ENCODE measurements at places on chromosomes 2 and 18.

GRCh38 chr2:42906557-42907411 lies 114.4 kb upstream of the HAAO start:
- peak; percentile 64 for DNase-seq

- DNase-seq = no peak
Observed at GRCh38 chr2:165087933-165088901, 115.6 kb downstream of the SCN3A start.

- no peak for DNase-seq
Observed at GRCh38 chr2:208939852-208940251, 484.0 kb upstream of the MAP2 start.

GRCh38 chr2:201237486-201238123 lies 22.7 kb upstream of the CASP8 start:
- DNase-seq = no peak

- DNase-seq = no peak
Observed at GRCh38 chr2:110858993-110859701, 126.8 kb downstream of the ACOXL start.

- DNase-seq = no peak
Observed at GRCh38 chr2:230439590-230439989, 23.6 kb downstream of the SP100 start.

- no peak for DNase-seq
Observed at GRCh38 chr2:207525296-207525695, 4.5 kb upstream of the CREB1 start.

DNA sequence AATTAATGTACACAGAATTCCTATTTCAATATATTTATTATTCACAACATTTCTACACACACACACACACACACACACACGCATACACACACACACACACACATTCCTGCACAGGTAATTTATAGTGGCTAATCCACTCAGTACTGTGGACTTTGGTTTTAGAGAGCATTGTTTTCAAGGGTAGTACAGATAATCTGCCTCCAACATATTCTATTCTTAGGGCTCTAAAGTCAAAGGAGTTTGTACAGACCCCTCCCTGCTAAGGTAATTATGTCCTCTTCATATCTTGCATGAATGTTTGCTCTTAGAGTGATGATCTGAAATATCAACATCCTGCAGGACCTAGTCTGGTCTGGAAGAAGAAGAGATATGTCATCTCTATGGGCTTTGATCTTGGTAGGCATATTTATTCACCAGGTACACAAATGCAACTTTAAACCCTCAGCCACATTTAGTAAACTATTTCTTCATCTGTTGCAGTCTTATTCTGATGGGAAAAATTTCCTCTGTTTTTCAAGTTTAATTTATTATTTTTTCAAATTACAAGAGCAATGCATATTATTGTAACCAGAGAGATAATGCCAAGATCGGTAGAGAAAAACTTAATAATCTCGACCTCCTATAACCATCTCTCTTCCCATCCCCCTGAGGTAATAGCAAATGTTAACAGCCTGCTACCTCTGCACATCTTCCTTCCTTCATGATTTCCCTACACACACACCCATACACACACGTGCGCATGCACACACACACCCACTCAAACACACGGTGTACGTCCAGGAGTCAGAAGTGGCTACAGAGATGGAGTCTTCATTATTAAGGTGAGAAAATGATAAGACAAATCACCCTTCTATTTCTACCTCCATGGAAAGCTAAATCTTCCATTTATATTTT lies 18.3 kb upstream of the POLE4 start:
- DNase-seq = no peak

DNA sequence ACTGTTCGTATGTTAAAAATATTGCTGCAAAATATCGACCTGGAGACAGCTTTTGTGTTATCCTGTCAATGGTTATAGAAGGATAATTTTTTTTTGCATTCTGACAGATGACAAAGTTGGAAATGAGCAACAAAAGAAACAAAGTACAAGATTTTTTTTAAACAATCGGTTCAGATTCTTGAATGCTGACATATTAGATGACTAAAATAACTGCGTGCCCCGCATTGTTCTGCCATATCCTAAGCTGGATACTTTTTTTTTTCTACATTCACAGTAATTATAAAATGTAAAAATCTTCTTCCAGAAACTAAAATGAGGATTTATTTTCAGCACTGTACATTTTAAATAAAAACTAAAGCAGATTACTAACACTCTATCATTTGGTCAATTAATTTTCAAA lies 67.1 kb downstream of the ABCG8 start:
- DNase-seq = no peak

DNA sequence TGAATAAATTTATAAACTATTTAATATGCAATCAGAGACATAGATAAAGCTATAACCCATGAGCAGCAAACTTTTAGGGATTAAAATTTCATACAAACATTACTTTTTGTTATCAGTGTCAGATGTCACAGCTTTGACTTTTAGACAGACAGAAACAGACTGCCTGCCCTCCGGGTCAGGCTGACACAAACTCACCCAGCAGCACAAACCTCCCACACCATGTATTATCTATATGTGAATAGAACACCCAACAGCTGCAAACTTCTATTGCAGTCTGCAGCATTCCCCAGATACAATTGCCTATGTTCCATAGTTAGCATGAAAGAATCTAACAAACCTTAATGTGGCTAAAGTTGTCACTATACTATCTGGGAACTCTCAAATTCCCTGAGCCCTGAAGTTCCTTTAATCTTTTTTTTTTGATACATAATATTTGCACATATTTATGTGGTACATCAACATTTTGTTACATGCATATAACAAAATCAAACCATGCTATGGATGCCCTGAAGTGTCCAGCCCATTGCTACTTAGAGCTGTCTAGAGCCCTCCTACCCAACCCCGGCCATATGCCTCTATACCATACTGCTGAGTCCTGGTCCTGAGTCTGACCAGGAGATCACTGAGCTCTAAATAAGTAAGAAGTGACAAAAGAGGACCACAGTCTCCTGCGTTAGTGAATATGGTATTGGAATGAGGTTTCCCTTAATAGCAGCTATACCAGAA lies 214.4 kb downstream of the ZNF385B start:
- DNase-seq = no peak

GRCh38 chr2:210363876-210364275 lies 48.9 kb upstream of the MYL1 start:
- no peak for DNase-seq

DNA sequence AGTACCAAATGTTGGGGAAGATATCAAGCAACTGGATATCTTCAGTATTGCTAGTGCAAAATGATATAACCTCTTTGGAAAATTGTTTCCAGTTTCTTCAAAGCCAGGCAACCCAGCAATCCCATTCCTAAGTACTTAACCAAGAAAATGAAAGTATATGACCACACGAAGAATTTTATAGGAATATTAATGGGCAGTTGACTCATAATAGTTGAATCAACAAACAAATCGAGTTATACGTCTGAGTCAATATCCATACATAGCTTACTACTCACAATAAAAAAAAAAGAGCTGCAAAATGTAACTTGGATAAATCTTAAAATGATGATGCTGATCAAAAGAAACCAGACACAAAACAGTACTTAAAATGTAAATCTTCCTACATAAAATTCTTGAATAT lies 810.4 kb downstream of the METTL4 start:
- DNase-seq = no peak

DNA sequence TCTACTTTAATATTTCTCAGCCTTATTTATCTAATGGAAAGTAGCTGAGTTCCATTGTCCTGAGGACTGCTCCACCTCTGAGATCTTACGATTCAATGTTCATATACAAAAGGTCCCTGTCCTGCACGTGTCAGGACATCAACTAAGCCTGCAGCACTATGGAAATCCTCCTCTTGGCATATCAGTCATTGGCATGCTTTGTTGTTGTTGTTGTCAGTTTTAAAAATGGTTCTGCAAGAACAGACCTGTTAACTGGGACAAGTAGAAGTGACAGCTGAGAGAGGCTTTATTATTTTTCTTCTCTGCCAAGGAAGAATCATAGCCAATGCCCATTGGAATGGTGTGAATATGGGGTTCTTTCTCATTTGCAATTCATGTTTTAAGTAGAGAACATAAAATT lies 450.1 kb upstream of the PKDCC start:
- no peak for DNase-seq

- DNase-seq = no peak
Observed at GRCh38 chr2:207694811-207695281, 16.6 kb upstream of the CCNYL1 start.

GRCh38 chr2:32836933-32837332 lies 109.8 kb upstream of the LTBP1 start:
- DNase-seq = no peak

DNA sequence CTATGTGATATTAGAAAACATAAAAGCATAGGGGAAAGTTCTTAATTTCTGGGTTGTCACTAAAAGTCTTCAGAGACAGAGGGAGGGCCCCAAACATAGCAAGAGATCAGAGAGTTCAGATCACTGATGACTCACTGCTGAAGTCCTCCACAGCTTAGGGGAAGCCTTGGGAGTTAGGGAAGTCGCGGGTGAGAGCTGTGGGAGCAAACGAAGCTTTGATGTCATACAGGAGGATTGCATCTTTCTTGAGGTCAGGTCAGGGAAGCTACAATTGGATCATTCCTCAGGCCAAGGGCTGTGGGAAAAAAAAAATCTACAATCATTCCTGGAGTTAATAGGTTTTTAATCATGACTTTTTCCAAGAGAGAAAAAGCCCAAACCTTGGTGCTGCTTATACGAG lies 96.2 kb downstream of the COPS8 start:
- no peak for DNase-seq

DNA sequence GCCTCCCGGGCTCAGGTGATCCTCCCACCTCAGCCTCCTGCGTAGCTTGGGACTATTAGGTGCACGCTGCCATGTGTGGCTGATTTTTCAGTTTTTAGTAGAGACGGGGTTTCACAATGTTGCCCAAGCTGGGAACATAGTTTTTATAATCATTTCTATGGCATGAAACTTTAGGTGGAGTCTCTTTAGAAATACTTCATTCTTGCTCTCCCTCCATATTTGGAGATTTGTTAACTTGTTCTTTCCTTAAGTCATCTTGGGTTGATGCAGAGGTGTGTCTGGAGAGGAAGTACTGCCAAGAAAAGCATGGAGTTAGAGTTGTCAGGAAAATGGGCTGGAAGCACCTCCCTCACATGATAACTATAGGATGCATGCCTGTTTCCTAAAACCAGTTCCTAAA lies 17.4 kb downstream of the ZNF532 start:
- DNase-seq = no peak

DNA sequence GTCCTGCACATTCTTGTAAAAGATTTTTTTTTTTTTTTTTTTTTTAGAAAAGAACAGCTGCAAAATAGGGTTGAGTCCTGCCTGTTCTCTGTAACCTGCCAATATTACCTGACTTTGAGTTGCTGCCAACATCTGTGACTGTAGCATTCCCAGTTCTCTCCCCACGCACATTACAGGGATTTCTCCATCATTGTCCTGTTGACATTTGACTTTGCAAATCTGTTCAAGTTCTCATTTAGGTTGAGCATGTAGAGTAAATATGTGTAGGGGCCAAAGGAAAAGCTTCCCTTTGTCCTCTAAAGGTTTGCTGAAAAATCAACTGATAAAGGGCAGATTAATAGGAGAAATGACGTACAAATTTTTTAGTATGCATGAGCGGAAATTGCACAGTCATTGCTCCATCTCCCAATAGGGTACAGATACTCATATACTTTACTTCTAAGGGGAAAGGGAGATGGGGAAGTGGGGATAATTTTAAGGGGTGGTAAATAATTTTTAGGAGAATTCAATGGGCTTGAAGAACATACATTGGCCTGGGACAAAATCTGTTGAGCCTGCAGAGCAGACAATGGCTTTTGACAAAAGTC lies 385.5 kb downstream of the PIK3C3 start:
- DNase-seq = no peak

GRCh38 chr18:27763341-27763740 lies 413.6 kb downstream of the CDH2 start:
- DNase-seq = no peak

DNA sequence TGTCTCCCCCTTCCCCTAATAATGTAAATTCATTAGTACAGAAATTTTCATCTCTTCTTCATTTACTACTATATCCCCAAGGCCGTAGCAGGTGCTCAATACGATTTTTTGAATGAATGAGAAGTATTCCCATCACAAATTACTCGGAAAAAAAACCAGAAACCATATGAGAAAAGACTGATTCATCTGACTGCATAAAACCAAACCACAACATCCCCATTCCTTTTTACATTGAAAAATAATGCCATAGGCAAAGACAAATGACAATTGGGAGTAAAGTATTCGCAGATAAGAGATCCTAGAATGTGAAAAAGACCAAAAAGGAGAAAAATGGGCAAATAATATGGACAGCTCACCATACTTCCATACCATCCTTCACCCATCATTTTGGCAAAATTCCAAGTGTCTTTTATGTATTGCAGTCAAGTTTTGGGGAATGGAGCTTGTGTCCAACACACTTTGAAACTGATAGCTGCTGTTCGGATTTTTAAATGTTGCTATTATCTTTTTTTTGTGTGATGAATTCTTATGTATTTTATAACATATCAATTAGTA lies 1.5 kb downstream of the ZC3H8 start:
- DNase-seq = no peak

DNA sequence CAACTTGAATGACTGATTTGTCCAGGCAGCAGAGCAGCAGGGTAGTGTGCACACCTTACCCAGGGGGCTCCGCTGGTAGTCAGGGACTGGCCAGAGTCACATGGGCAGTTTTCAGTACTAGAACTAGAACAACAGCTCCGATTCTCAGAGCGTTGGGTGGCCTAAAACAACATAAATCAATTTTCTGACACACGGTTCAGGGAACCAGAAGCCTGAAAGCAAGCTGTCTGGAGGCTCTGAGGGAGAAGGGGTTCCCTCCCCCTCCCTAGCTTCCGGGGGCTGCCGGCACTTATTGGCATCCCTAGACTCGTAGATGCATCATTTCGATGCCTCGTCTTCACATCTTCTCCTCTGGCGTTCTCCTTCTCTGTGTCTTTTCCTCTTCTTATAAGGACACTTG lies 13.4 kb upstream of the ITGB6 start:
- DNase-seq = no peak

DNA sequence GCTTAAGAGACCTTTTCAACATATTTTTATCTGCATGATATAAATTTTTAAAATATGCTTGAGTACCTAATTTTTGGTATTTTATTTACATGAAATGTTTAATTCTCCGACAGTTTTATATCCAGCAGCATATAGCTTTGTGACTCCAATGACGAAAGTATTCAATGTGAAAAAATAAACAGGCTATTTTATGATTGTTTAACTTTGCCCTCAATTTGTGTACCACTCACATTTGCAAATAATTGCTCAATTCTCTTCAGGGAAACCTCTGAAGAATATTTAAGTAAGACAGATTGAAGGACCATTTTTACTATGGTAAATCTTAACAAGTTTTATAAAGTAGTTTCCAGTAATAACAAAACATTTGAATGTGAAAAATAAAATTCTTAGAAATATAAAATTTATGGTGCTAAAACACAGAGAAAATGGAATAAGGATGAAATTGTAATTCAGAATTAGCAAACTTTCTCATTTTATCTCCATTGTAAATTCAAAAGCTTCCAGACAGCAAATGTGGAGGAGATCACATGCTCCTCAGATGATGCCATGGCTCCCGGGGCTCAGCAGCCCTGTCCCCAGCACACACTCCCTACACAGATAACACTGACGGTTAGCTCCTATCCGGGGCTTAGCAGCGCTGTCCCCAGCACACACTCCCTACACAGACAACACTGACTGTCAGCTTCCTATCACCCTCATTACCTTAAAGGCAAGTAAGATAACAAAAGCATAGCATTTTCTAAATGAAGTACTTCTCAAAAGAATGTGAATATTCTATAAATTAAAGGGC lies 39.7 kb downstream of the SH3YL1 start:
- DNase-seq = no peak

Measured in D341Med (cell line).